ENCODE measurements at places on chromosomes 12 and 14.

- no peak for DNase-seq
Observed at GRCh38 chr14:69651664-69652063, 40.3 kb downstream of the SUSD6 start.

GRCh38 chr12:82874945-82875344, 188.2 kb downstream of the TMTC2 start:
- DNase-seq = no peak

DNA sequence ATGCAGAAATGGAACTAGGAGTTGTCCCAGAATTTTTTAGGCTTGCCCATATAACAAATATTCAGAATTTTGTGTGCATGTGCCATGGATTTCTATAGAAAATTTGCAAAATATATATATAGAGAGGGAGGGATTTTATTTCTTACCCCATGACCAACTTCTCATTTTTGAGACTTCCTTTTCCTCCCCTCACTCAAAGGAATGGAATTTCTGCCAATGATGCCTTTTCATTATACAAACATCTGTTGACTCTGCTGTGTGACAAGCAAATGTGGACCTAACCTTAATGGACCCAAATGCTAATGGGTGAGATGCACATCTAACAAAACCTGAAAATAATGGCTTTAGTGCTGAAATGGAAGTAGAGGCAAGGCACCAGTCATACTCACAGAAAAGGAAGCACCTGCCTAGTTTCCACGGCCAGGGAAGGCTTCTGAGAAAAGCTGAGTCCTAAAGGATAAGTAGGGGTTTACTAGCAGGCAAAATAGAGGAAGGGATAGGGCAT, 3.6 kb upstream of the GNG2 start:
- DNase-seq = no peak

GRCh38 chr12:20628226-20628787, 66.8 kb upstream of the SLCO1C1 start:
- DNase-seq = no peak

GRCh38 chr12:52805739-52806138, 8.2 kb downstream of the KRT4 start:
- no peak for DNase-seq
